ENCODE measurements at places on chromosomes 5 and 9.

DNA sequence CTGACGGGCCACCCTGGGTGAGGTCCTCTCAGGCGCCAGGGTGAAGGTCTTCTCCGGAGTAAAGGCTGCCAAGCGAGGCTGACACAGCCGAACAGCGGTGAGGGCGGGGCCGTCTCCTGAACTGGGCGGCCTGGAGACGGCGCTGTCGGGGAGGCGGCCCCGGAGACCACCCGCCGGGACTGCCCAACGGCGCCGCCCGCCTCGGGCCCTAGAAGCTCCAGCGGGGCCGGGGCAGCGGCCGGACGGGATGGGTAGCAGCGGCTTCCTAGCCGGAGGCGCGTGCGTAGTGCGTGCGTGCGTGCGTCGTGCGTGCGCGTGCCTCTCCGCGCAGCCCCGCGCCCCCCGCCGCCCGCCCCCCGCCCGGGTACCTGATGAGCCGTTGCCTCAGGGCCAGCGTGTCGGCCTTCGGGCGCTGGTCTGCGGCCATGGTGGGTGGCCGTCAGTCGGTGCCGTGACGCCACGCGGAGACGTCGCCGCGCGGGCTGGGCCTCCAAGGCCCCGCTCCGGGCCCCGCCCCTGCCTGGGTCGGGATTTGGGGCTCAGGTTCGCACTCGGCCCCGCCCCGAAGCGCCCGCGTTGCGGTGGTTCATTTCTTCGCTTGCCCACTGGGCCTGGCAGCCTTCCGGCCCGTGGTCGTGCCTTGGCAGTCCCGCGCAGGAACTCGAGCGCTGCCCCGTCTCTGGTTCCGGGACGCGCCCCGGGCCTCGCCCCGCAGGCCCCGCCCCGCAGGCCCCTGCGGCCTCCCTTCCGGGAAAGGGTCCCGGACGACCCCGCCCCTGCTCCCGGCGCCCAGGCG lies at the start of gene PHYKPL:
Gene PHYKPL (minus strand): TSS at position 679 of the 796 bp plus-strand sequence. CDS start 252 bp downstream, at position 427.
- DNase-seq: peak; percentile 42

GRCh38 chr5:94374336-94374735 lies 244.1 kb downstream of the KIAA0825 start:
- no peak for DNase-seq

- DNase-seq: no peak
Observed at GRCh38 chr9:123542435-123543225, 186.6 kb downstream of the CRB2 start.

- no peak for DNase-seq
Observed at GRCh38 chr9:136383436-136383835, 10.0 kb upstream of the CARD9 start.

DNA sequence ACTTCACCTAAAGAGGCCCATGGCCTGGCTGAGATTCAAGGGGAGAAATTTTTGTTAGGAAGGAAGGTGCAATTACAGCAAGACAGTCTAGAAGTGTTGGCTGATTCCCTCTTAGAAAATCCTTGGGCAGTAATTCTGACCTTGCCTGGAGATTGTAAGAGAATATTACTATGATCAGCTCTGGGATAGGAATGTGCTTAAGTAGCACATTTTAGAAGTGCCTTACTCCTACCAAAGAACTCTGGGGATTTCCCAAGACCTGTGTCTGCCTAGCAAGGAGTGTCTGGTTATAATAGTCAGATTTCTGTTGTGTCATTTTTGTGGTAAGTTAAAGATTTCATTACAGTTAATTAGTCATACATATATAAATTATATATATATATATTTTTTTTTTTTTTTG lies 52.3 kb downstream of the NLN start:
- peak; percentile 63 for DNase-seq

GRCh38 chr9:12934545-12935272 lies 159.9 kb downstream of the LURAP1L start:
- no peak for DNase-seq

DNA sequence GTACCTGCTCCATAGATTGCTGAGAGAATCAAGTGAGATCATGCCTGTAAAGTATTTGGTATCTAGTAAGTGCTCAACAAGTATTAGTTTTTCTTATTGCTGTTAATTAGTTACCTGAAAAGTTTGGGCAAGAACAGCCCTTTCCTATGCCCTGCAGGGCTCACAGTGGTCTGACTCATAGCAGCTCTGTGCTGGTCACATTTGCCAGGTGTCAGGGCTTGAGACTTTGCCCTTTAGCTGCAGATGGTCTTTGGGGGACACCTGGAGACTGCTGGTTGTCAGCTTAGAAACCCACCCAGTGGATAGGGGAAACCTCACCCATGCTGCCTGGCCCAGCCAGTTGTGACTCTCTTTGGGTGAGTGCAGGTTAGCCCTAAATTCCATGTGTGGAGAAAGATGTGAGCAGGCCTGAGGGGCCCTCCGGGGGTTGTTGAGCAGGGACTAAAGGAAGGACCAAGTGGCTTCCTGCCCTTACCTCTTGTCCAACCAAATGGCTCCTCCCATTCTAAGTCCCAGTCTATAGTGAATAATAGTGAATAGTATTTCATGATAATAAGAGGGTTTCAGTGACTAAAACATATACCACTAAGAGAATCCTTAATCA lies 9.0 kb downstream of the COL27A1 start:
- DNase-seq: no peak

DNA sequence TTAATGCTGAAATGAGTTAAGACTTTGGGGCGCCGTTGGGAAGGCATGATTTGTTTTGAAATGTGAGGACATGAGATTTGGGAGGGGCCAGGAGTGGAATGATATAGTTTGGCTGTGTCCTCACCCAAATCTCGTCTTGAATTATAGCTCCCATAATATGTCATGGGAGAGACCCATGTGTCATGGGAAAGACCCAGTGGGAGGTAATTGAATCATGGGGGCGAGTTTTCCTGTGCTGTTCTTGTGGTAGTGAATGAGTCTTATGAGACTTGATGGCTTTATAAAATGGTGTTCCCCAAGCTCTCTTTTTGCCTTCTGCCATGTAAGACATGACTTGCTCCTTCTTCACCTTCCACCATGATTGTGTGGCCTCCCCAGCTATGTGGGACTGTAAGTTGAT lies 5.1 kb downstream of the SLC25A48 start:
- DNase-seq: no peak

DNA sequence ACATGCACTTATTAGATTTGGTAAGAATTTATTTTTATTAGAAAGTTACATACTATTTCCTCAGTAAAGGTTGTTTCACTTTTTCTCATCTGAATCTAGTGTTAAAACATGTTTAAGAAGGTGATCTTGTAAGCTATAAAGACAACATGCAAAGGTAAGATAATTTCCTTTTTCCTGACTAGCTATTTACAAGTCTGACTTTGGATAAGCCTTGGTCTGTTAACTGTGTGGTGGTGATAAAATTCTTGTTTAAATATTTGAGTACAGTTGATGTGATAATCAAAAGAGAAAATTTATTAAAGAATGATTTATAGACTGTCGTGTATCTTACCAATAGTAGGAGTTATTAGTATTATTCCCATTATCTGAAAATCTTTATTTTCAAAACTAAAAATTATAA lies 36.9 kb upstream of the GPR21 start:
- no peak for DNase-seq

DNA sequence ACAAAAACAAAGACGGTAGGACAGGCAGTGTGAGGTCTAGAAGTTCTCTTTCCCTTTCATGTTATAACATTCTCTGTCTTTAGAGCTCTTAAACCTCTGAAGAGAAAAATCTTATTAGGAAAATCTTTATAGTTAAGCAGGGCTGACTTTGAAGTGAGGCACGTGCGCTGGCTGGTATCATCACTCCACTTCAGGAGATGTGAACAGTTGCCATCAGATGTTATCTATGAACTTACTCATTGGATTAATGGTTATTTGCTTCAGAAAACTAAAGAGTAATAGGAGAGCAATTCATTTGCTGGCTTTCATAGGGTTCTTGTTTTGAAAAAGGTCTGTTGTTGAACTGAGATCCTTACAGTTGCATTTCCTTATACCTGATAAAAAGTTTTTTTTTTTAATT lies 25.7 kb downstream of the LRRTM2 start:
- DNase-seq: peak; percentile 77

GRCh38 chr9:133715866-133716563 lies 22.1 kb downstream of the SARDH start:
- no peak for DNase-seq

GRCh38 chr5:61071526-61071925 lies 90.7 kb downstream of the SMIM15 start:
- DNase-seq: no peak

Data from HFFc6 (cell line).